ENCODE measurements at places on chromosomes 2 and 18.
A peak's percentile ranks its signal among the peaks of the same experiment; 100 is the strongest.

GRCh38 chr18:27887711-27888495 lies 289.0 kb downstream of the CDH2 start:
- no peak for DNase-seq

DNA sequence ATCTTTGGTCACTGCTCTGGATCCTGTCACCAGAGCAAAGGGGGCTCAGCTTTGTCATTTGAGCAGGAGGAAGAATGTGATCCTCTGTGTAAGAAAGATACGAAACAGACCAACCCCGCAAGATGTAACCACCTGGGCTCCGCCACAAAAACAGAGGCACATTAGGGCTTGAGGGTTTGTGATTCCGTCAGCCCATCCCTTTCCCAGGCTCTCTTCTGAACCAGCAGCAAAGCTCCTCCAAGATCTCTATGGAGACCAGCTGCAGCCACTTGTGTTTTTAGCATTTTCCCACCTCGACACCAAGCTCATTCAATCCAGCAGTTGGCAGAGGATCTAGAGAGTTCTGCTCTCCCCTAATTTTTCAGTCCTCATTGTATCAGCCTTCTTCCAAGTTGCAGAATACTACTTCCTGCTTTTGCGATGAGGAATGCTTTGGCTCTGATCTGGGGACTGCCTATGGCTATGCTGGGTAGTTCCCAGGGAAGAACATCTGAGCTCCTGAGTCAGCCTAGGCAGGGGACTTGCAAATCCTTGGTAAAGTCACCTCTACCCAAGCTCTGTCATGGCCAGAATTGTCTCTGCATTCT lies 139.6 kb upstream of the RAB12 start:
- DNase-seq: peak; percentile 26

- no peak for DNase-seq
These were observed 800 bp upstream of the RALB start for GRCh38 chr2:120251880-120252224.

- no peak for DNase-seq
These were observed 120.5 kb downstream of the ZFP36L2 start for GRCh38 chr2:43105586-43106558.

GRCh38 chr2:134269972-134270735 lies 16.3 kb downstream of the MGAT5 start:
- no peak for DNase-seq

GRCh38 chr18:78739115-78739514 lies 240.5 kb upstream of the SALL3 start:
- no peak for DNase-seq

DNA sequence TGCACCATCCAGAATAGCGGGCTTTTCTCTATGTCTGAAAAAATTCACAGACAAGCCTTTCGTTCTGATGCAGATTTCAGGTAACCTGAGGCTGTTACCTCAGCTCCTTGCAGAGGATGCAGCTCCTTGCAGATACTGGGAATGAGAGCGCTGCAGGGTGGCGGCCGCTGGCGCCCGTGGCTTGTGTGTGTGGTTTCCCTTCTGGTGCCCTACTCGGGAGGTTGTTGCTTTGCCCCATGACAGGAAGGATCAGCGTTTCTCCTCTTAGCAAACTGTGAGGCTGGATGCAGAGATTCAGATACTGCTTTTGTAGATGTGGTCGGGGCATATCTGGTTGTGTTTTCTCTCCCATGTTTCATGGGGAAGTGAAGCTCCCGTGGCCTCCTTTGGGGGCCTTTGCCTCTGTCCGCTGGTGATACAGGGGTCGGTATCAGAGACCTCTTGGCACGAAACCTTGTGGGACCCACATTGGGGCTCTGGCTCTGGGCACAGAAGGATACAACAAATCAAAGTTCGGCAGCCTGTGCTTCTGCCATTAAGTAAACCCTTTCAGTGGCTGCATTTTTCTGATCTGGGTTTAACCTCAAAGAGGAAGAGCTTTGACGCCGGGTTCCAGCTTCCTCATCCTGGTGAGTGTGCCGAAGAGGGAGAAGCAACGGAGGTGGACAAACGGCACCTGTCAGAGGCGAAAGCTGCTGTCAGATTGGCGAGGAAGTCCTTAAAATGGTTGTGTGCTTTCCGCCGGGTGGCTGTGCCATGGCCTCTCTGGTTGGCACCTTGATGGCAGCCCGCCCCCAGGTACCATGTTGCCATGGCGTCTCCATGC lies 127.8 kb downstream of the MBP start:
- DNase-seq: no peak

DNA sequence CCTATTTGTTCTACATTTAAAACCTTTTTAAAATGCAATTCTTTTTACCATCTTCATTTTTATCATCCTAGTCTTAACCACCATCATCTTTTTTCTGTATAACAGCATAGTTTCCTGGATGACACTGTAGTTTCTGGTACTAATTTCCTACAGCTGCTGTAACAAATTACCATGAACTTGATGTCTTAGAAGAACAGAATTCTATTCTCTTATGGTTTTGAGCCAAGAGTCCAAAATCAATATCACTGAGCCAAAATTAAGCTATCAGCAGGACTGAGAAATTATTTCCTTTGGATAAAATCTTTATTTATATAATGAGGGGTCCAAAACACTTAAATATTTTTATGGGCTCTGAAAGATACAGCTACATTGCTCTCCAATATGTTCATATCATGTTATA lies 539.3 kb downstream of the METTL4 start:
- DNase-seq: no peak

DNA sequence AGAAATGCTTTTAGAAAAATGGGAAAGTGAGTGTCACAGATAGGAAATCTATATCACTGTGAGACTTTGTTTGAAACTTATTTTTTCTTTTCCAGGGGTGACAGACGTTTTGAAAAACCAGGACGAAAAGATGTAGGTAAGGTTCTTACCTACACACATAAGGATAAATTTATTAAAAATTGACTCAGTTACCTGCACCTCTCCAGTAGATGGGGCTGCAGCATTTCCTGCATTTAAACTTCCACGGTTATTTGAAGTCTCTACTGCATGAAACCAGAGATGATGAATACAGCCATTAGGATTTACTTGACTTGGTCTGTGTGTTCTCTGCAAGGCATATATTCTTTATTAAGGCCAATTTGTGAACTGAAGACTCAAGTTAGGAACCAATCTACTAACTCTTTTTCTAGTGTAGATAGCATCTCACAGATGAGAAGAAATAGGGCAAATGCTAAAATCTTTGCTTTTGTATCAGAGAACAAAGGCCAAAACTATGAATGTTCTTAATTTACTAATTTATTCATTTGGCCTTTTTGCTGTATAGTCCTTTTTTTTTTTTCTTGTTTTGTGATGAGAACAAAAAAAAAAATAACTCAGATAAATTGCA lies 15.0 kb downstream of the KCNJ13 start:
- DNase-seq: no peak

- no peak for DNase-seq
These were observed 174.5 kb upstream of the HS6ST1 start for GRCh38 chr2:128492966-128493811.

GRCh38 chr2:205787761-205788160 lies 105.5 kb downstream of the NRP2 start:
- DNase-seq: no peak

- DNase-seq: peak; percentile 83
These were observed 5.2 kb downstream of the EML6 start for GRCh38 chr2:54728669-54729120.

GRCh38 chr2:198945496-198945895 lies 512.2 kb downstream of the SATB2 start:
- DNase-seq: no peak

- no peak for DNase-seq
These were observed 89.0 kb downstream of the GREB1L start for GRCh38 chr18:21331065-21331464.
